ENCODE measurements at places on chromosomes 2 and 18.

GRCh38 chr2:171741189-171741588, 53.9 kb downstream of the DYNC1I2 start:
- DNase-seq = no peak

DNA sequence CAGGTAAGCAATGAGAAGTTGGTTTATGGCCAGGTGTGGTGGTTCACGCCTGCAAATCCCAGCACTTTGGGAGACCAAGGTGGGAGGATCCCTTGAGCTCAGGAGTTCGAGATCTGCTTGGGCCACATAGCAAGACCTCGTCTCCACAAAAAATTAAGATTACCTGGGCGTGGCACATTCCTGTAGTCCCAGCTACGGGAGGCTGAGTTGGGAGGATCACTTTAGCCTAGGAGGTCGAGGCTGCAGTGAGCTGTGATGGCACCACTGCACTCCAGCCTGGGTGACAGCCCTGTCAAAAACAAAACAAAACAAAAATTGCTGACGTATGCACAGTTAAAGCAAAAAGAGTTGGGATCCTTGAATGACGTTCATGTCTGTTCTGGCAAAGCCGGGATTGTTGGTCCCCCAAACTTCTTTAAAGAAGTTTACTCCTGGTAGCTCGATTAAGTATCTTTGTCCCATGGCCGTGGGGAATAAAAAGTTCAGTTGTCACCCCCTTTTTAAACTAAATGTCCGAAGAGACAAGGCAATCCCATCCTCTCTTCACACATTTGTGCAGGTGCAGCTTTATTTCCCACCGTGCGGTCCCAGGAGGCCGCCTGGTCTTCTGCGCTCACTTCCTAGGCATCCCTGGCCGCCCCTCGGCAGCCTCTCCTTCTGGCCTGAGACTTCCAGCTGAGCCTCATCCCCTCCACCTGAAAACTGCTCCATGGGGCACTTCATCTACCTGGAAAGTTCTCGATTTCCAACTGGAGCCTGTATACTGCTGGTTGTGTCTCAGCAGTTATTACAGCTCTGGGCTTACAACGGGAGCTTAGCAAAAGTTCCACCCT, 762 bp upstream of the SPOPL start:
- no peak for DNase-seq

GRCh38 chr2:109098251-109098920, 30.6 kb upstream of the SH3RF3 start:
- DNase-seq = no peak

DNA sequence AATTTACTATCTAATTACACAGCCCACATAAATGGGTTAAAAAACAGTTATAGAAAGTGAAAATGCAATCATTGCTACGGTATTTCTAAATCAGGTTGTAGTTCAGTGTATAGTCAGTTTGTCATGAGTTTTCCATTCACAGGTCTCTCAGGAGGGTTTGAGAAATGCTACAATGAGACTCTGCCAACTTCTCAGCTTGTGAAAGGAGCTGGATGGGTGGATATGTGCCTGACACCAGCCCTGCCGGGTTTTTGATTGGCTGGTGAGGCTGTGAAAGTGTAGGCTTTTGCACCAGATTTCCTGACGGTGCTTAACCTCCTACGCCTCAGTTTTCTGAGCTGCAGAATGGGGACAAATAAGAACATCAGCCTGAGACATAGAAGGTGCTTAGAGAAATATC, 102.6 kb upstream of the SMIM21 start:
- no peak for DNase-seq

GRCh38 chr2:181107628-181107945, 127.2 kb downstream of the UBE2E3 start:
- DNase-seq = no peak

DNA sequence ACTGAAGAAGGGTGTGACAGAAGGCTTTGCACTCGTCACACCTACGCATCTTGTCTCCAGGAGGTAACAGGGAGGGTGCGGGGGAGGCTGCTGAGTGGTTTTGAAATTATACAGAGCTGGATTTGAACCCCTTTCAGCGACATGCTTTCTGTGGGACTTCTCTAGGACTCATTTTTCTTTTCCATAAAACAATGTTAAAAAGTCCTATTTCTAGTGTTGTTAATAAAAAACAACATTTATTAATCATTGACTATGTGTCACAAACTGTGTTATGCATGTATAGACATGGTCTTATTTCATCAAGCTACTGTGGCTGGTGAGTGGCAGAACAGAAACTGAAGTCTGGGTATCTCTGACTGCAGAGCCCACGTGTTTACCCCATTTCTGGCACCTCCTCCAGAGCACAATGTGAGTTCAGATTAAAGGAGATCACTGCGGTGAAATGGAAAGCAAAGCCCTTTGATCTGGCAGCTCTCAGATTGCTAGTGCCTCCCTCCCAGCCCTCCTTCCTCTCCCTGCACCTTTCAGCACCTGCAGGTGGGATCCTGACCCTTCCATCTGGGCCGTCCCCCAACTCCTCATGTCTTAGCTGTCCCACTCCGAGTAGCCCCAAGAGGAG, 315.5 kb upstream of the MYT1L start:
- DNase-seq = no peak

All from activated CD4-positive, CD25-positive, alpha-beta regulatory T cell (primary cell).